ENCODE measurements at places on chromosomes 16 and 17. TPM values are rescaled to one million over a fixed set of nuclear protein-coding genes. Genes with fewer than 3 reads are reported as not detected.

LLGL2 gene
- 0.30 TPM for total RNA-seq

ST6GALNAC1 gene
- not detected for total RNA-seq

GLIS2 gene
- total RNA-seq = 3.3 TPM

MEFV gene
- total RNA-seq = not detected

HYDIN gene
- total RNA-seq = 0.34 TPM

DNAH9 gene
- not detected for total RNA-seq

GCGR gene
- total RNA-seq = not detected

PIPOX gene
- total RNA-seq = not detected

KRT20 gene
- total RNA-seq = not detected

TLCD1 gene
- total RNA-seq = 20.0 TPM

ZP2 gene
- total RNA-seq = not detected

RAPGEFL1 gene
- 0.84 TPM for total RNA-seq

SULT1A3 gene
- 1.8 TPM for total RNA-seq

HSD17B2 gene
- not detected for total RNA-seq

IL17C gene
- not detected for total RNA-seq

SLC6A4 gene
- not detected for total RNA-seq

SLC16A3 gene
- total RNA-seq = 201 TPM

CIBAR2 gene
- not detected for total RNA-seq

MYH11 gene
- not detected for total RNA-seq

SRL gene
- total RNA-seq = not detected

PRSS33 gene
- not detected for total RNA-seq

NRN1L gene
- total RNA-seq = 0.30 TPM

ADPRM gene
- total RNA-seq = 8.1 TPM

TEX14 gene
- total RNA-seq = not detected

EVPLL gene
- total RNA-seq = not detected

RRN3 gene
- total RNA-seq = 23.4 TPM

DNASE1L2 gene
- total RNA-seq = 1.0 TPM

NSMCE1 gene
- 82.5 TPM for total RNA-seq

MGAT5B gene
- 0.50 TPM for total RNA-seq

RUNDC1 gene
- 5.4 TPM for total RNA-seq

KCNH6 gene
- total RNA-seq = not detected

ZNF423 gene
- 0.34 TPM for total RNA-seq

IFT20 gene
- total RNA-seq = 34.1 TPM

ACSM2B gene
- total RNA-seq = not detected

RNF222 gene
- total RNA-seq = not detected

NKD1 gene
- under 0.01 TPM for total RNA-seq

KREMEN2 gene
- total RNA-seq = 0.15 TPM

MYH8 gene
- not detected for total RNA-seq

PRSS36 gene
- total RNA-seq = under 0.01 TPM
